ENCODE measurements at places on chromosomes 4 and X.

DNA sequence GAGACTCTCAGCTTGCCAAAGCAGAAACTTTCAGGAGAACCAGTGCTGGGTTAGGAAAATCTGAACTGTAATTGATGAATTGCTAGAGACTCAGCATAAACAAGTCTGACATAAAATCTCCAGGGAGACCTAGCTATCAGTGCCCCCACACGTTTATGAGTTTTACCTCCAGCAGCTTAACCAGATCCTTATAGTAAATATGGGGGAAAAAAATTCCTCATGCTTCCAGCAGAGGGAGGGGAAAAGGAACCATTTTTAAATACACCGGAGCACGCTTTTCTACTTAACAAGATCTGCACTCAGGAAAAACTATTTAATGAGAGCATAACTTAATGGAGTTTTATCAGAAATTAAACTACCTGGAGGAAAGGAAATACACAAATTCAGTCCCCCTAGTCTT, 1040.7 kb upstream of the INTU start:
- DNase-seq = no peak

DNA sequence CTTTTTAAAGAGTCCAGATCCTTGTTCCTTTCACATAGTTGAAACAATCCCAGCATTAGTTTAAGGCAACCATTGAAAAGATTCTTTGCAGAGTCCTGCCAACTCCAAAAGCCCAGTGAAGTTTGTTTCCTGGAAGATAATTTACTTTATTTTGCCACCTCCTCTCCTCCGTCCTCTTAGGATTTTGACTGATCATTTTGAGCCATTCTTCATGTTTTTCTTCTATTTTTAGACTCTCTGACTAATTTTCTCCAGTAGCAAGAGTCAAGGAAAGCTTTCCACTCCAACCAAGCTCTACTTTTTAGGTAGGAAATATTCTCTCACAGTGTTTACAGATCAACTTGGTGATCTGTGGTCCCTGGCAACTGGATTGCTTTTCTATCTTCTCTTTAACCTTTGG, 10.3 kb downstream of the NCBP2L start:
- no peak for DNase-seq

DNA sequence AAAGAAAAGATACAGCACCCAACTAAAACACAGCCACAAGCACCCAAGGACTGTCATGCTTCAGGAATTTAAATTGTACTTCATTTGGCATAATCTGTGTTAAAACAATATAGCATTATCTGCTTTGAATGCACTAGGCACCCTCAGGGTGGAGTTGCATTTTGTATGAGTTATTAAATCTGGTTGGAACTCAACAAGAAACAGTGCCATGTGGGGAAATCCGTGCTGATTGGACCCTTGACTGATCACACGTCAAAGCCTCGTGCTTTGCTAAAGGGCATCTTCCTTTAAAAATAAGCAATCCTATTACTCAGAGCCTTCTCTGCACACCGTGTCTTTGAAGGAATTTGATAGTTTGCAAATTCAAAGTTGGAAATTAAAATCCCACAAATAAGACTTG, 35.4 kb downstream of the IGFBP7 start:
- DNase-seq = no peak

- DNase-seq = no peak
Measured at GRCh38 chrX:49106930-49107329, 16.6 kb downstream of the GPKOW start.

DNA sequence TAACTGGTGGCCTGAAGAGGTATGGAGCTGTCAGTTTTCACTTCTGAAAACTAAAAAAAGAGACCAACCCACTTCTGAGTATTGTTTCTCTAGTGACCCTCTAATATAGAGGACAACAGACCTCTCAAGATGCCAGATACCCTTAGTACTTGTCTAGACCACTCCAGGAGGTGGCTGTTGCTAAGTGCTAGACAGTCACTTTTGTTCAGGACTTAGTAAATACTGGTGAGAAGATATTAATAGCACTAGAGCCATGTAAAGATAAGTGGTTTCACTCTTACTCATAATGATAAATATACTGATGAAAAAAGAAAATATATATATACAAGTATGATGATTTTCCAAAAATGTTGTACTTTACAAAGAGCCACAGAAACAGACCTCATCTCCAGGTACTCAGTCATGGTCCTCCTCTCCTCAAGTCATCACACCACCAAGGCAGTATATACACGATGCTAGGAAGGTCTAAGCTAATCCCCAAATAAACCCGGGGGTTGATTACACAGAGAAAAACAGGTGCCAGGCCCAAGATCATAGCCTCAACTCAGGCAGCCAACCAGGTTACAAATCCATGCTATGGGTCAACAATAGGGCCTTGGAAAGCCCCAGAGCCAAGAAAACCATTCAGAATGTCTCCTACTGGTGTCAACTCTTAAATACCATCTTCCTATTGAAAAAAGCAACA, 66.9 kb downstream of the ARHGEF9 start:
- DNase-seq = no peak

GRCh38 chr4:24975510-24975909, 55.2 kb downstream of the LGI2 start:
- no peak for DNase-seq

DNA sequence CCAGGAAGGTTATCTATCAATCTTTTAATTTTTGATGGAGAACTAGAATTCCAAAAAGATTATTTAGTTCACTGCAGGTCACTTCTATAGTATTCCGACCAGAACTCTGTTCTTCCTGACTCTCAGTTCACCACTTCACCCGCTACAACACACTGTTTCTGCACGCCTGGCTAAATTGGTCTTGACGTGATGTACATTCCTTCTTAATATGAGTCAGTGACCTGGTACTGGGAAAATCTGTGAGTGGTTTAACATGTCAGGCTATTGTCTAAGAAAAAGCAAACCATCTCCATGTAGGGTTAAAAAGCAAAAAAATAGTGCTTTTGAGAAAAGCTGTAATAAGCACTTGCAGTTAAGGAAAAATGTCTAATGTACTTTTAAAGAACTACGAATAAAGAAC, 120.4 kb downstream of the NDST3 start:
- no peak for DNase-seq

GRCh38 chr4:3364634-3365314, 72.0 kb downstream of the RGS12 start:
- DNase-seq = no peak

DNA sequence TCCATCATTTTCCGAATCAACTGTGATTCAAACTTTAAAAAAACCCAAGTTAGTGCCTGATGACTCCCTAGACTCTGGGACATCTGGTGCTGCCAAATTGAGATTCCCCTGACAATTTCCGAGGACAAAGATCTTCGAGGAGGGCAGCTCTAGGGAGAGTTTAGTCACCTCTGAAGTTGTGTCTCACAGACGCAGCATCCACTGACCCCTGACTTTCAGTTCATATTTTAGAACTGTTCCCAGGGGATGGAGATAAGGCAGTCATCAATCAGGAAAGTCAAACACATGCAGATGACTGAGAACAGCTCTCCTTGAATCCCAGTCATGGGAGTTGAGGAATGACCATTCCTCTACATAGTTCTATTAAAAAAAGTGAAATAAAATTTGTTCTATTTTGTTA, 643.9 kb downstream of the TRIML1 start:
- DNase-seq = no peak

DNA sequence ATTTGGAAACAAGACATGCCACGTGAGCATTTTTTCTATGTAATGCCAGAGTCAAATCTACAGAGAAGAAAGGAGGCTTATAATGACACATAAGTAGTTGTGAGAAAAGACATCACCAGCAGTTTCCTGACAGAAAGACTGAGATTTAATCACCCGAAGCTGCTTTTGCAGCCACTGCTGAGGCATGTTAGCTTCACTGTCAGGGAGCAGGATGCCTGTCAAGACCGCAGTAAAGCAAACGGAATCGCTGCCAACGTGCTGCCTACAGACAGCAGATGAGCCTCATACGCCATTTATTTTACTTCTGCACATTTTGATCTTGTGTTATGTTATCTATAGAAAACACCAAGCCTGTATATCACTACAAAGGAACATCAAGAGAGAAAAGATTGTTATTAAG, 68.7 kb upstream of the NDST3 start:
- DNase-seq = no peak

GRCh38 chrX:29487214-29487613, 728.1 kb upstream of the MAGEB2 start:
- no peak for DNase-seq

DNA sequence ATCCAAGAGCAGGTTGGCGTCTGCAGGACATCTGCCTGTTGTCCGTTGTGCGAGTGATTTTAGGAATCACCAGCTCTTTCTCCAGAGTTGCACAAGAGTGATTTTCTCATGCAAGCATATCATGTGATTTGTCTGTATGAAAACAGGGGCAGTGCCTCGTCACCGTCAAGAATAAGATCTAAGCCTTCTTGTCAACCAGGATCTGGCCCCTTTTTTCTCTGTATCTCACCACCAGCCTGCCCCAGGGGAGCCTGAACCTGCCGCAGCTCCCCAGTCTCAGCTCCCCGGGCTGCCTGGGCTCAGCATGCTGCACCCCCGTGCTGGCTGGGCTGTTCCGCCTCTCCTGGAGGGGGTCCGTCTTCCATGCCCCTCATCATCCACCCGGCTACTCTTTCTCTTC, 90.5 kb downstream of the STOX2 start:
- DNase-seq = no peak

Measured in stimulated activated CD4-positive, alpha-beta T cell treated with anti-CD3 and anti-CD28 coated beads, Interleukin-4, amount 100 ng/mL, for 48 hours (primary cell).